ENCODE measurements at places on chromosomes 2 and 18.

DNA sequence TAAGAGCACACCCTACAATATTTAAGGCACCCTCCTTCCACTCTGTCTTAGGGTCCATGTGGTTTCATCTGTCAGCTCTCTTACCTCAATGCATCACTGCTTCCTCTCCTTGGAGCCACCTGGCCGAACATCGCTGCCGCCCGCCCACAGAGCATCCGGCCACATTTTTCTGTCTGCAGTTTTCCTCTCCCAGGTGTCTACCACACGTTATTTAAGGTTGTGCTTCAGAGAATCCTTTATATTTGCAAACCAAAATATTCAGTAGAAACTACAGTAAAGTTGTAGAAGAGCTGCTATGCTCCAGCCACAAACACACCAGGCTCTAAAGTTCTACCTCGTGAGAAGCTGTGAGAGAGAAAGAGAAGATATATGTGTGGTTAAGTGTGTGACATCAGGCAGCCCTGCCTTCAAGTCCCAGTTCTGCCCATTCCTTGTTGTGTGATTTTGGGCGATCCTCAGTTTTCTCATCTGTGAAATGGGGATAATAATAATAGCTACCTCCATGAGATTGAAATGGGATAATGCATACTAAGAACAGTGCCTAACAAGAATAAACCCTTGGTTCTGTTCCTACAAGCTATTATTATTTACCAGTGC is 4.9 kb upstream of the STK17B start:
- H3K27ac ChIP-seq, result no peak overlapping the region
- H3K4me3 ChIP-seq, result no peak overlapping the region
- H3K36me3 ChIP-seq, result no peaks in the 10 kb centered on the region
- H3K4me1 ChIP-seq, result no peaks in the 10 kb centered on the region
- no peak for DNase-seq

- H3K4me1 ChIP-seq, result peaks cover 2% of the 10 kb centered on the region
- no peaks in the 10 kb centered on the region for H3K36me3 ChIP-seq
- no peak overlapping the region for H3K4me3 ChIP-seq
These were observed 158.2 kb downstream of the MGAT5 start for GRCh38 chr2:134411828-134412638.

DNA sequence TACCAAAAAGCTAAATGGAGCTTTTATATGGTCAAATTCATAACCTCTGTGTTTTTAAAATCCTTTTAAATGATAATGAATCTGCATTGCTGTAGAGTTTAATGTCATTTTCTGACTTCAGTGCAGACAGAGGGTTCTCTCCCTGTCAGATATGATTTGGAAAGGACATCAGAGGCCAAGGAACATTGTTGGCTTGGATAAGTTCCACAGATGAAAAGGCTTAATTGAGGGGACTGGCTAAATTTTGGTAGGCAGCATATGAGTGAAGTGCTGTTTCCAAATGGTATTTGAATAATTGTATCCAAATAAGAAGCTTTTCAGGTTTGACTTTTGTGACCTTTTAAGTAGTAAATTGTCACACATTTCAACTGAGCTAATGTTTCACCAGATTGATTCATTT is 124.6 kb upstream of the KCNH7 start:
- no peaks in the 10 kb centered on the region for H3K36me3 ChIP-seq
- H3K4me3 ChIP-seq, result no peak overlapping the region
- H3K27ac ChIP-seq, result no peak overlapping the region
- no peaks in the 10 kb centered on the region for H3K4me1 ChIP-seq
- no peaks in the 10 kb centered on the region for H3K27me3 ChIP-seq

DNA sequence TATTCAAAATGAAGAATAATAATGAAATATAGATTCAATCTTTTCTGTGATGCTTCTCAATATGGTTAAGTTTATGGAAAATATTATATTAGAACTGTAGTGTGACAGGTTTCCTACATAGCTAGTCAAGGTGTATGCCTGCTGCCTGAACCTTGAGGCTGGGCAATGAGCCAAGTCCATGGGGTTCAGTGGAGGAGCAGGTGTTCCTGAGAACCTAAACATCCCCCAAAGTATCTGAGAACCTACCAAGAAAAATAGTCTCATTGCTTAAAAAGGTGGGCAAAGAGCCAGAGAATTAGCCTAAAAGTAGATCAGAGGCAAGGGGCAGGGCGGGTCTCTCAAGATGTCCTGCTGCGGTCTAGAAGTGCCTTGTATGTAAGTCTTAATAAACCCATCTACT is 185.9 kb upstream of the SPHKAP start:
- H3K4me3 ChIP-seq, result no peak overlapping the region
- no peaks in the 10 kb centered on the region for H3K36me3 ChIP-seq
- H3K27ac ChIP-seq, result no peak overlapping the region
- H3K4me1 ChIP-seq, result no peaks in the 10 kb centered on the region

DNA sequence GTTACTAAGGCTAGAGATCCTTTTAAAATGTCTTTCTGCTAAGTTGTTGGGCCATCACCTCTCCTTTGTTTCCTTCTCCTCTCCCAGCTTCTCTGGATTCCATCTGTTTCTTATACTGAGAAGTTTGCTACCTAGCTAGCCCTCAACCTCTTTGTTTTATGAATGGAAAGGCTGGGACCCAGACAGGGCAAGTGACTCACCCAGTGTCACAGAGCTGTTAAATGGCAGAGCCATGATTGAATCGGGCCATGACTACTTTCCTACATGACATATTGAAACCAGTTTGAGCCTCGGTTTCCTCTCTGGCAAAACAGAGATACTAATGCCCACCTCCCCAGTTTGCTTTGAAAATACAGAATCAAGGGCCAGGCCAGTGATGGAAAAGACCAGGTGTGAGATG is 24.1 kb downstream of the REEP1 start:
- no peaks in the 10 kb centered on the region for H3K4me1 ChIP-seq
- H3K27ac ChIP-seq, result no peak overlapping the region
- no peak for DNase-seq
- no peaks in the 10 kb centered on the region for H3K36me3 ChIP-seq
- no peaks in the 10 kb centered on the region for H3K27me3 ChIP-seq

DNA sequence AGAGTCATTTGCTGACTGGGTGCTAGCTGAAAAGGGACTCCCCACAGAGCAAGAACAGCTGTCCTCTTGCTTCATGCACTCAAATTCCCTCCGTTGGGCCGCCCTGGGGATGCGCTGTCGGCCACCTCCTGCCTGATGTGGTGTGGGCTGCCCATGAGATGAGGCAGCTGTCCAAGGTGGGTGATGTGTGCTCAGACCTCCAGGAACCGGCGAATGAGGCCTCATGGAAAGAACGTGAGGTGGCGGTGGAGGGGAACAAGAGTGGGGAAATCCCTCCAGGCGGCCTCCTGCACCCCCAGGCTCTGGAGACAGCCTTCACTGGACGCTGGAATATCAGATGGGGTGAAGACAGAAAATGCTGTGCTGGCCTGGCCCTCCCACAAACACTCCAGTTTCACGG is 79.8 kb downstream of the LONRF2 start:
- no peaks in the 10 kb centered on the region for H3K36me3 ChIP-seq
- H3K4me3 ChIP-seq, result no peak overlapping the region
- DNase-seq, result peak; percentile 19
- H3K27me3 ChIP-seq, result no peaks in the 10 kb centered on the region
- H3K27ac ChIP-seq, result no peak overlapping the region

DNA sequence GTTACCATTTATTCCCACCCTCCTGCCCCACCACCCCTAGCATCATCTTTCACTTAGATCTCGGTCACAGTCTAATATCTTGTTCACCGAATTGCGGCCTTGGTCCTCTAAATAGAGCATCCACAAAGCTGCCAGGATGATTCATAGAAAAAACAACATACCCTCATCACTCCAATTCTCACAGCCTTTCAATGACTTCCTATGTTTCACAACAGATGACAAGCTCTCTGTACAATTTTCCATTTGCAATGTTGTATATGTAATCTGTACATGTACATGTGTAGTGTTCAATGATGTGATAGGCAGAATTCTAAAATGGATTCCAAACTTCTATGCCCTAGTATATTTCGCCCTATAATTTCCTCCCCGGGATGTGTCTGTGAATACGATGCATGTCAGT is 675.6 kb upstream of the CELF4 start:
- no peaks in the 10 kb centered on the region for H3K27me3 ChIP-seq
- H3K27ac ChIP-seq, result no peak overlapping the region
- no peak overlapping the region for H3K4me3 ChIP-seq
- H3K36me3 ChIP-seq, result no peaks in the 10 kb centered on the region
- DNase-seq, result no peak

DNA sequence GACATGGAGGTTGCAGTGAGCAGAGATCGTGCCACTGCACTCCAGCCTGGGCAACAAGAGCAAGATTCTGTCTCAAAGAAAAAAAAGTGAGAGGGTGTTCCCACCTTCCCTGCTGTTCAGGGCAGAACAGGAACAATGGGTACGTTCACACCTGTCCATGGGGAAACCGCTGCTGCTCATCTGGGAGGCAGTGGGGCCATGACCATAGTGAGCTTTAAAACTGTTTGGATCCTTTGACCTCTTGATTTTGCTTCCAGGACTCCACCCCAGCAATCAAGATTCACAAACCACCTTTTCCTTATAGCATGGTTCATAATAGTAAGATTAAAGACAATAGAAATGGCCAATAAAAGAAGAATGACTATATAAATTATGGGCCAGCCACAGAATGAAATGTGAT is 209.2 kb downstream of the ARL4C start:
- peaks cover 2% of the 10 kb centered on the region for H3K4me1 ChIP-seq
- no peak overlapping the region for H3K4me3 ChIP-seq
- H3K27me3 ChIP-seq, result no peaks in the 10 kb centered on the region
- H3K27ac ChIP-seq, result no peak overlapping the region

DNA sequence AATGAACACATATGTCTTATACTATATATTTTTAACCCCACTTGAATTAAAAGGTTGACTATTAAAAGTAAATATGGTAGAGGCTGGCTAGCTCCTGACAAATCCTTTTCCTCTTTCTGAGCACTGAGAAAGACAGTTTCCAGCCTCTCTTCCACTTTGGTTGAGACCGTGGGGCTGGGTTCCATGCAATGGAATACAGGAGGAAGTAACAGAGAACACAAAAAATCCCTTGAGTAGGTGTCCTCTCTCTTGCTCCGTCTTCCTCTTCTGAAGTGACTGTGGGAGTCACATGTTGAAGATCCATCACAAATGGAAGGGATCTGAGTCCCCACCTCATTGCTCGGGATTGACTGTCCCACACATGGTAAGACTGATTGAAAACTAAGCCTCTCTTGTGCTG is 36.6 kb upstream of the SIGLEC15 start:
- no peaks in the 10 kb centered on the region for H3K36me3 ChIP-seq
- no peaks in the 10 kb centered on the region for H3K4me1 ChIP-seq
- DNase-seq, result no peak
- no peaks in the 10 kb centered on the region for H3K27me3 ChIP-seq

- no peaks in the 10 kb centered on the region for H3K36me3 ChIP-seq
- DNase-seq, result no peak
- H3K4me3 ChIP-seq, result no peak overlapping the region
- no peaks in the 10 kb centered on the region for H3K27me3 ChIP-seq
These were observed 25.2 kb downstream of the AAK1 start for GRCh38 chr2:69618362-69618761.

- no peak overlapping the region for H3K27ac ChIP-seq
- H3K4me1 ChIP-seq, result no peaks in the 10 kb centered on the region
- no peaks in the 10 kb centered on the region for H3K27me3 ChIP-seq
- DNase-seq, result no peak
- no peak overlapping the region for H3K4me3 ChIP-seq
These were observed 331.6 kb downstream of the KCNS3 start for GRCh38 chr2:18209934-18210639.

- H3K4me1 ChIP-seq, result peaks cover 2% of the 10 kb centered on the region
- no peaks in the 10 kb centered on the region for H3K36me3 ChIP-seq
- H3K4me3 ChIP-seq, result no peak overlapping the region
These were observed 90.4 kb downstream of the TMEM247 start for GRCh38 chr2:46569766-46570165.

DNA sequence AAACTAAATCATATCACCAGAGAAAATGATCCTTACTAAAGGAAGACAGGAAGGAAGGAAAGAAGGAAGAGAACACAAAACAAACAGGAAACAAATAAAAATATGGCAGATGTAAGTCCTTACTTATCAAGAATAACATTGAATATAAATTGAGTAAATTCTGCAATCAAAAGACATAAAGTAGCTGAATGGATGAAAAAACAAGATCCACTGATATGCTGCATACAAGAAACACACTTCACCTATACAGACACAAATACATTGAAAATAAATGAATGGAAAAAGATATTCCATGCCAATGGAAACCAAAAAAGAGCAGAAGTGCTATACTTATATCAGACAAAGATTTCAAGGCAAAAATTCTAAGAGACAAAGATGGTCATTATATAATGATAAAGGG is 18.0 kb upstream of the SRD5A2 start:
- H3K27me3 ChIP-seq, result no peaks in the 10 kb centered on the region
- H3K27ac ChIP-seq, result no peak overlapping the region
- DNase-seq, result no peak

DNA sequence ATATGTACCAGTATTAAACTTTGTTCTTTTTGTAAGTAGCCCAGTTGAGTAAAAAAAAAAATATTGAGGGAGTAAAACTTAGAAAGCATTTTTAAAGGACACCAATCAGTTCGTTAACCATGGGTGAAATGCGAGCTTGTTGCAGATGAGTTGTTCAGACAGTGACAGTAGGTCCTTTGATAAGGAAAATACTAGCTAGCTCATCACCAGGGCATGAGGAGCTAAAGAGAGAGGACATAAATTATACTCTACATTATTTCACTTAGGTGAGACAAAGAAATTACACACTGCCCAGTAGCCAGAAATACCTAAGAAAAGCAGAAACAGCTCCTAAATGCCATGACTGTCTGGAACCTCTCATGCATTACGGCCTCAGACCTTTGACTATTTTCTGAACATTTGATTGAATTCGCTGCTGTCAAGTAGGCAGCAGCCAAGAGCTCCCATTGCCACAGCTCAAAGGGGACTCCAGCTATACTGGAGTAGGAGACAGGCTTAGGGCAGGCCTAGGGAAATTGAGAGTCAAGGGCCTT is 2.6 kb upstream of the HNRNPLL start:
- no peak for DNase-seq
- H3K4me1 ChIP-seq, result no peaks in the 10 kb centered on the region
- H3K4me3 ChIP-seq, result no peak overlapping the region
- no peak overlapping the region for H3K27ac ChIP-seq

GRCh38 chr18:70166668-70167067 is 38.8 kb downstream of the RTTN start:
- no peak overlapping the region for H3K27ac ChIP-seq
- H3K4me3 ChIP-seq, result no peak overlapping the region
- peaks cover 1% of the 10 kb centered on the region for H3K36me3 ChIP-seq

DNA sequence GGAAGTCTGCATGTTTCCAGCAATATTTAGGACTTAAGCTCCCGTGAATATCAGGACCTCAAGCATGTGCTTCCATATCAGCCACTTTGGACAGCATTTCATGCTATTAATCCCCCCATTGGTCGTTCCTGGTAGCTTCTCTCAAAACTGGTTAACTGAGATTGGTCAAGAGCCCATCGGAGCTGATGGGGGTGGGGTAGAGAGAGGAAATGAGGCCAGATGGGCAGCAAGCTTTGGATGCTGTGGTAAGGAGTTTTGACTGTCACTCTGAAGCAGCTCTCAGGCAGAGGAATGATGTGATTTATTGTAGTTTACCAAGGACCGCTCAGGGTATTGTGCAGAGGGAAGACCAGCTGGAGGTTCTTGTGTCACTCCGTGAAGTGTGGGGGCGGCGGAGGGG is 81.8 kb downstream of the FAM168B start:
- no peak overlapping the region for H3K27ac ChIP-seq
- peak; percentile 14 for DNase-seq
- no peak overlapping the region for H3K4me3 ChIP-seq
- H3K4me1 ChIP-seq, result no peaks in the 10 kb centered on the region
- no peaks in the 10 kb centered on the region for H3K27me3 ChIP-seq

- no peak overlapping the region for H3K4me3 ChIP-seq
- H3K27me3 ChIP-seq, result no peaks in the 10 kb centered on the region
- no peaks in the 10 kb centered on the region for H3K36me3 ChIP-seq
- DNase-seq, result peak; percentile 71
- H3K4me1 ChIP-seq, result peaks cover 5% of the 10 kb centered on the region
- no peak overlapping the region for H3K27ac ChIP-seq
These were observed 166.2 kb downstream of the PHLPP1 start for GRCh38 chr18:62881509-62882016.
